ENCODE measurements at places on chromosomes 12 and 14.

DNA sequence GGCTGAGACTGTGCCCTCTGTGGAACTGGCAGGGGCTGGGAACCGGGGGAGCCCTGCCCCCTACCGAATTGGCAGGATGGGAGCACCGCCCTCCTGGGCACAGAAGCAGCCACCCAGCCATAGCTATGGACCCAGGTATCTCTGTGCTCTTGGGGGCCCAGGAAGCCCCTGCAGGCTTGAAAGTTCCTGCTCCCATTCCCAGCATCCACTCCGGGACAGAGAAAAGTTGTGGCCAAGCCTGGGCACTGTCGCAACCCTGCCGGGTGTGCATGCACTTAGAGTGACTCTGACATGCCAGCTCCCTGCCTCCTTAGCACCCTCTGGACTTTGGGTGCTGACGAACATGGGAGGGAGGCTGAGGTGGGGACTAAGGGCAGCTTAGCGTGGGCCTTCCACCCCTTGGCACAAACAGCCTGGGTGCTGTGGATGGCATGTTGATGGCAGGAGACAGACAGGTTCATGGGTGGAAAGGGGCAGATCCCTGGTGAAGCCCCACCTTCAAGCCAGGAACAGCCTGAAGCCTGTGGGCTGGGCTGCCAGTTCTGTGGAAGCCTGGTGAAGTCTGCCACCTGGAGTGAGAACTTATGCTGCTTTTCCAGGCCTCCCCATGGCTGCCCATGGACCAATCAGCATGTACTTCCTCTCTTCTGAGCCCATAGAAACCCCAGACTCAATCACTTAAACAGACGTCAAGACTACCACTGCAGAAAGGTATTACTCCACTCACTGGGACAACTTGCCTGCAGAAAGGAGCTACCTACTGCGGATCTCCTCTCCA is 279.0 kb downstream of the ATXN7L3B start:
- no peak for DNase-seq

DNA sequence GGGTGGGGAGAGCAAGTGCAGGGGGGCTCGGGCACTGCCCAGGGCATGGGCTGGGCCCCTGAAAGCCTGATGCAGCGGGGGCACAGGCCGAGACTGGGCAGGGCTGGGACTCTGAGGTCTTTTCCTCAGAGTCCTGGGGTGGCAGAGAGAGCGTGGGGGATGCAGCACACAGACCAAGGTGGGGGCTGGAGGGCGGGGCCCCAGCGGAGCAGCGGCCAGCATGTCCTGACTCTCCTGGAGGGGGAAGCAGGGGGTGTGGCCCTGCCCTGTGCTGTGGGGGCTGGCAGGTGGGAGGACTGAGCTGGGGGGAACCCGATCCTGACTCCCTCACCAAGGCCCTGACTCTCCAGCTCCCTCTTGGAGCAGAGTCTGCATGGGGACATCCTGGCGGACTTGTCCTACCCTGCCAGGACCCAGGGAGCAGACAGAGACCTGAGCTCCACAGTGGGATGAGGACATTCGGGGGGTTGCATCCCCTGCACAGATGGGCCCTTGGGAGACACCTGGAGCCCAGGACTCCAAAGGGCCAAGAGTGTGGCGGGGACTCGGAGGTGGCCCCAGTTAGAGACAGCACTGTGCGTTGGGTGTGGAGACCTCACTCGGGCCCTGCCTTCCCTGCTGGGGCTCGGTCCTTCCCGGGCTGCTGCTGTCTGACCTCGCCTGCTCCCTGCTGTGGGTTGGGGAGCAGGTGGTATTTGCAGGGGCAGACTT is 326.1 kb downstream of the TMEM121 start:
- no peak for DNase-seq

DNA sequence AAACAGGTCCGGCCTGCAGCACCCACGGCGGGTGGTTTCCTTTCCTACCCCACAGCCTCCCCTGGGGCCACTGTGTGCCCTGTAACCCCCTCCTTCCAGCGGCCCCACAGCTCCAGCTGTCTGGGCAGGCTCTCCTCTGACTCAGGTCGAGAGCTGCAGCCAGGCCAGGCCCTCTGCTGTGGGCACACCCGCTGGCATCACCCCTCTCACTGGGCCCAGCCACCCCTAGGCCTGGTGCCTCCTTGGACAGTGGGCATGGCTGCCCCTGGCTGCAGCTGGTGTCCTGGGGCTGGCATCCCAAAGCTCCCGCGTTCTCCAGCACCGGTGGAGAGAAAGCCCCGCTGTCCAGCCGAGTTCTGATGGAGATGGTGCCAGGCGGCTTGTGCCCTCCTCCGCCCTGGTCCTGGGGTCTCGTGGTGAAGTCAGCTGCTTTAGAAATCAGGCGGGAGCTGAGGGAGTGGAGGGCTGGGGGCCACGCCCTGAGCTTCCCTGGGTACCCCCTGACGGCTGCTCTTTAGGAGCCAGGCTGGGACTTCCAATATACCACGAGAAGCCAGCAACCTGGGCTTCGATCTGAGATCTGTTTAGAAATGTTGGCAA is 114.9 kb downstream of the KIF26A start:
- DNase-seq: no peak

DNA sequence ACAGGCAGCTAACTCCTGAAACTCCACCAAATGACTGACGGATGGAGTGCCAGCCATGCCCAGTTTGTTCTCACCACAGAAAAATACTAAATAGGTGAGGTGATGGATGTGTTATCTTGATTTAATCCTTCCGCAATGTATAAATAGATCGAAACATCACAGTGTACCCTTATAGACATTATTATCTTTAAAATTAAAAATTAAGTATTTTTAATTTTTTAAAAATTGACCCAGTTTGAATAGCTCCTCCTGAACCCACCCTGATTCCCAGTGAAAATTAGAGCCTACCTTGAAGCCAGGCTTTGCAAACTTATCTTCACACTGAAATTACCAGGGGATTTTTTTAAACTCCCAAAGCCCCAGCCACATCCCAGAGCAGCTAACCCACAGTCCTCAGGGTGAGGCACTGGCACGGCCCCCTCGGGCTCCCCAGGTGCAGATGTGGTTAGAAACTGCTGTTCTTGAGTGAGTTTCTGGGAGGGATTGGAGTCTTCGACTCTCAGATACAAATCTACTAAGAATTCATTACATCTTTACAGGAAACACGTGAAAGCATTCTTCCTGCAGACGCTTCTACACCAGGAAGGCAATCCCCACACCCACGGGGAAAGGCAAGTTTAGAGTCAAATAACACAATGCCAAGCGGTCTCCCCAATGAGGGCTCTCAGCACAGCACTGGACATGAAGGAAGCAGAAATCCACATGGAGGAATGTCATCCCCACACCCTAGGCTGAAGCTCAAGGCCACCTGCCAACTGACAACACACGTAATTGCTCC is 126.4 kb downstream of the RIMBP2 start:
- DNase-seq: no peak

DNA sequence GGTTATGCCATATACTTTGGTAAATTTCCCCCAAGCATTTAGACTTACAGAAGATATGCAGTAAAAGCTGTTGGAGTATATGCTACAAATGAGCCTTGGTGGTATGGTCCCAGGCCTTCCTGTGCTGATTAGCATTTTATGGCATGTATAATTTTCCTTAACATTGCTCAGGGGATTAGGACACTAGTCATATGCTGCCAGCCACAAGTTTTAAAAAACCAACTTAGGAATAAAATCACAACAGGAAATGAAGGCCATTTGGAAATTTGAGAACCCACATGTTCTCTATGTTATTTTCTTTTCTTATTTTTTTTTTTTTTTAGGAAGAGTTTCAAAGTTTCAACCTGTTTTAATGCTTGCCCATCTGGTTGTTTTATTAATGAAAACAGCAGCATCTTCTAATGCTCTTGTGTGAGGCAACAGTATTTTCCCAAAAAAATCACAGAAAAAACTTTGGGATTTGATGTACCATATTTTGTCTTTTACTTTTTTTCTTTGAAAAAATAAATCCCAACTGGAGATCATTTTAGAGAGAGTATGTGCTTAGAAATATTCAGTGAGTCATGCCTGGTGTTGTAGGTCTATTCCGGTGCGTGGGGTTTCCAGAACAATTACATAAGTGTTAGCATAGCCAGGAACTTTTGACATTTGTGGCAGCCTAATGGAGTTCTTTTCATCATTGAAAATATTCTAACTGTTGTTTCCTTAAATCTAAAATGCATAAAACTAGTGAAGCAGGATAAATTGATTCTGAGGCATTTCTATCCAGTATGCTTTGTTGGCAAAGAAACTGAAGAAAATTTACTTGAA is 21.7 kb upstream of the DUSP6 start:
- no peak for DNase-seq

DNA sequence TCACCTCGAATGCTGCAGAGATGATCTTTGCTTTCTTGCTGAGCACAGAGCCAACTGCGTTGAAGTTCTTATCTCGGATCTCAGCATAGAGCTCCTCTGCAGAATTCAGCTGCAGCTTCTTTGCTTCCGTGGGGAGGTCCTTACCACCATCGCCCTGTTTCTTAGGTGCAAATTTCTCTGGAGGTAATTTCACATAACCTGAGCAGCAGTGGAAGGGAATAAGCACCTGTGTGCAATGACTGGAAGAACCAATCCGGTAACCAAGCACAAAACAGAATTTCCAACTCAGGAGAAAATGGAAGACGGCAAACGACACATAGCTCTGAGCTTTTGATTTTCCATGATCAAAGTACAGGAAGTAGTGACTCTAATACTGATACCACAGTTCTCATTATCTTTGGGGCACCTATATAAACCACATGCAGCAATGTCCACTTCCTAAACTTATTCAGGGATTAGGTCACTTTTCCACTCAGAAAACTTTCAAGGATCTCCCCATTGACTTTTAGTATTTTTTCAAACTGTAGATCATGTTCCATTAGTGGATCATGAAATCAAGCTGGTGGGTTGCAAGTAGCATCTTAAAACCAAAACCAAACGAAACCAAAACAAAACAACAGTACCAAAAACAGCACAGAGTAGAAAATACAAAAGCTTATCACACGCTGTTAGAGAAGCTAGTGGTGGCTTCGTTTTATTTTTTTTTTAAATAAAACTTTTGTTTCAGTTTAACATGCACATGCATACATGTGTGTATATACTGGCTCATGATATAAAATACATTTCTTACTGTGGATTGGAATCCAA is 18.9 kb upstream of the DIABLO start:
- no peak for DNase-seq

DNA sequence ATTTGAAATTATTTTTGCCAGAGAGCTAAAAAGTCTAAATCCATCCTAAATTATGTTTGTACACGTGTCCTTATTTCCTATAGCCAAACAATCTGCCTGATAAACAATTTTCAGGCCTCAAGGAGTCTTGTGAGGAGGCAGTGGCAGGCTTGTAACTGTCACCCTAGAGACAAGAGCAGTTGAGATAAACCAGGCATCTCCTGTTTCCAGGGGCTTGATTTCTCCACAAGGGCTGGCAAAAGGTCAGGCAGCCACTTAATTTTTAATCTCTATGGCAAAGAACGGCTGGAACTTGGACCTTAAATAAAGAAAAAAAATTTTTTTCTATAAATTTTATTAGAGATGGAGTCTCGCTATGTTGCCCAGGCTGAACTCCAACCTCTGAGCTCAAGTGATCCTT is 15.5 kb downstream of the PKP2 start:
- no peak for DNase-seq

- no peak for DNase-seq
These were observed 102.7 kb upstream of the NAV3 start for GRCh38 chr12:77728018-77728417.

GRCh38 chr12:56628671-56629458 is 1.3 kb downstream of the BAZ2A start:
- DNase-seq: peak; percentile 75

GRCh38 chr12:108717243-108717642 is 14.1 kb downstream of the CORO1C start:
- DNase-seq: no peak

GRCh38 chr12:79737875-79738718 is 47.3 kb upstream of the PAWR start:
- peak; percentile 26 for DNase-seq

- no peak for DNase-seq
These were observed 4.4 kb downstream of the GPR19 start for GRCh38 chr12:12691549-12691948.

DNA sequence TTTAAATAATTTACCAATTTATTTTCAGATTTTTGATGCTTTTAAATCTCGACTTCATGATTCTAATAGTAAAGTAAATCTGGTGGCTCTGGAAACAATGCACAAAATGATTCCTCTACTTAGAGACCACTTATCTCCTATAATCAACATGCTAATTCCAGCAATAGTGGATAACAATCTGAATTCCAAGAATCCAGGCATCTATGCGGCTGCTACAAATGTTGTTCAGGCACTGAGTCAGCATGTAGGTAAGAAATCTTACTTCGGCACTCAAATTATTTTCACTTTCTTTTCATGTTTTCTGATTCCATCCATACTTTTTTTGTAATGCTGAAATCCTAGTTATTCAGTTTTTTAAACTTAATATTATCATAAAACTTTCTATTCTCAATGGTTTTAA is 15.5 kb upstream of the PRPF39 start:
- DNase-seq: no peak

- DNase-seq: no peak
These were observed 31.5 kb upstream of the SRP54 start for GRCh38 chr14:34951286-34951685.

- DNase-seq: no peak
These were observed 8.5 kb downstream of the SEL1L start for GRCh38 chr14:81525129-81525528.
